NCI-H2081 (cell line): ENCODE measurements at places on chromosomes 12 and 14.

- DNase-seq: no peak
Measured at GRCh38 chr14:68359022-68359836, 433.6 kb downstream of the ZFP36L1 start.

DNA sequence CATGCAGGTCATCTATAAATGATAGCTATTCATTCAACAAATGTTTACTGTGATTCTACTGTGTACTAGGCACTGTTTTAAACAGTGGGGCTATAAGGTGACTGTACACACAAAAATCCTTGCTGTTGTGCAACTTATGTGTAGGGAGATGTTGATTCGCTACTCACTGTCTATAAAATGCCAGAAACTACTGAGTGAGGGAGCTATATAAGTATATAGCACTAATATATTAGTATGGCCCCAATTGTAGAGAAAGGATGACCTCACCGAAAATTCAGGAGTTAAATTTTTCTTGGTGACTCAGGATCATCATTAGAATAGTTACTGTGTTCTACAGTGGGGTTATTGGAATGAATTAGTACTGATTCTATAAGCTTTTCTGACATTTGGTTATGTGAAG, 117.4 kb downstream of the TGFB3 start:
- no peak for DNase-seq

DNA sequence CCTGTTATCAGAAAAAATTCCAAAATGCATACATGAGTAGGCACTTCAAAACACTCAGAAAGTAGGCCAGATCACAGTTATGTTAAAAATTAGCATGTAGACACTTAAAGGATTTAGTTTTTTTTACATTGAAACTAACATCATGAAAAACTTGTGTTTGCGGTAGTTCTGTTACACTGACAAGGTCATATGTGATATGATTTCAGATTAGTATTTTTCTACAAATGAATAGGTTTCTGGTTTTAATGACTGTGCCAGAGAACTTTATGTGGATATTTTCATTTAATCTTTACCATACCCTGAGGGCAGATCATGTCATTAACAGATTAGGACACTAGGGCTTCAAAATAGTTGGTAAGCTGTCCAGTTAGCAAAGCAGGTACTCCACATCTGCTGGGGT, 20.7 kb downstream of the YARS2 start:
- no peak for DNase-seq

- no peak for DNase-seq
Measured at GRCh38 chr14:51871846-51872245, 11.4 kb downstream of the GNG2 start.

DNA sequence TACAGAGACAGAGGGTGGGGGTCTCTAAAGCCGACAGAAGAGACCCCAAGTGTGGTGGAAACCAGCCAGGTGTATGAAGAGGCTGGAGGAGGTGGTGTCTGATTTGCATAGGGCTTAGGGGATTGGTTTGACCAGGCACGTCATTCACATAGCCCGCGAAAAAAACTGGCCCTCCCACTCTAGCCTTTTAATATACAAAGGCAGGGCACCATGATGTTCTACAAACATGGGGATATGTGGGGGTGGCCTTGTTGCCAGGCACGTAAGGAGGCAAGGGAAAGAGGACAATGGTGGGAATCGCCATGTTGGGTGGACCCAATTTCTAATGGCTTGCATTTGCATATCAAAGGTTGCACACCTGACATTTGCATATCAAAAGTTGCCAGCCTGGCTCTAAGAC, 13.2 kb downstream of the LALBA start:
- no peak for DNase-seq

GRCh38 chr12:113262710-113263109, 41.4 kb downstream of the TPCN1 start:
- no peak for DNase-seq

- peak; percentile 22 for DNase-seq
Measured at GRCh38 chr12:104886418-104887401, 71.4 kb downstream of the SLC41A2 start.

DNA sequence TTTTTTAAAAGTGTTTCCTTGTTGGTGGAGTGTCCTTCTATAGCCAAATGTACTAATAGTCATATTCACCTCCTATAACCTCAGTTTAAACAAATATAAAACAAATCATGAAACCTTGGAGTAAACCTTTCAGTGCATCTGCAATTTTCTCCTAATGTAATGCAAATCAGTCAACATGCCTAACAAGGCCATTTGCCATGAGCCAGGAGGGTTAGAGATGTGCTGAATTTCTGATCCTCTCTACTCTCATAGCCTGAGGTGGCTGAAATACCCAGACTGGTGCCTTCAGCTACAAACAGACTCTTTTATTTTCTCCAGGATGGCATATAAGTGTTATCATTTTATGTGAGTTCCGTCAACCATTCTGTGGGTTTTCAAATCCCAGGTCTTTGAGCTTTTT, 908.1 kb downstream of the GALC start:
- no peak for DNase-seq

DNA sequence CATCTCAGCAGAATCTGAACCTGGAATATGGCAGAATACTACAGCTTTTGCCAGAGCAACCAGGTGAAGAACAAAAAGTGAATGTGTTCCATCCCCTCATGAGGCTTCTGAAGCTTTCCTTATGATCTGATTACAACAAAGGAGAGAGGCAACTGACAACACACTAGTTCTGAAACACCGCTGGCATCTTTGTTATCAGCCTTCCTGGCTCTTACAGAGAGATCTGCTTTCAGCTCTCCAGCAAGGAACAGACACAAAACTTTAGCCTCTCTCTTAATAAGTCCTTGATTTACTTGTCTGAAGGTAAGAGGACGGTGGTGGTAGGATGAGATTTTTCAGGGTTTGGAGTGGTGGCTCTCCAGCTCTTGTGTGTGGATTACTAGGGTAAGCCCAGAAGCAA, 227.0 kb downstream of the PPM1H start:
- DNase-seq: no peak

DNA sequence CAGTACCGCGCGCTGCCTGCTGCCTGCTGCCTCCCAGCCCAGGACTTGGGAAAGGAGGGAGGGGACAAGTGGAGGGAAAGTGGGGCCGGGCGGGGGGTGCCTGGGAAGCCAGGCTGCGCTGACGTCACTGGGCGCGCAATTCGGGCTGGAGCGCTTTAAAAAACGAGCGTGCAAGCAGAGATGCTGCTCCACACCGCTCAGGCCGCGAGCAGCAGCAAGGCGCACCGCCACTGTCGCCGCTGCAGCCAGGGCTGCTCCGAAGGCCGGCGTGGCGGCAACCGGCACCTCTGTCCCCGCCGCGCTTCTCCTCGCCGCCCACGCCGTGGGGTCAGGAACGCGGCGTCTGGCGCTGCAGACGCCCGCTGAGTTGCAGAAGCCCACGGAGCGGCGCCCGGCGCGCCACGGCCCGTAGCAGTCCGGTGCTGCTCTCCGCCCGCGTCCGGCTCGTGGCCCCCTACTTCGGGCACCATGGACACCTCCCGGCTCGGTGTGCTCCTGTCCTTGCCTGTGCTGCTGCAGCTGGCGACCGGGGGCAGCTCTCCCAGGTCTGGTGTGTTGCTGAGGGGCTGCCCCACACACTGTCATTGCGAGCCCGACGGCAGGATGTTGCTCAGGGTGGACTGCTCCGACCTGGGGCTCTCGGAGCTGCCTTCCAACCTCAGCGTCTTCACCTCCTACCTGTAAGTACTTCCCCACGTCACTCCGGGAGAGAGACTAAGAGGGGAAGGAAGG, at the start of gene LGR5:
LGR5 (plus strand) TSS at position 186 of the 732 bp plus-strand sequence; CDS start at position 469, 283 bp downstream.
- peak; percentile 91 for DNase-seq

DNA sequence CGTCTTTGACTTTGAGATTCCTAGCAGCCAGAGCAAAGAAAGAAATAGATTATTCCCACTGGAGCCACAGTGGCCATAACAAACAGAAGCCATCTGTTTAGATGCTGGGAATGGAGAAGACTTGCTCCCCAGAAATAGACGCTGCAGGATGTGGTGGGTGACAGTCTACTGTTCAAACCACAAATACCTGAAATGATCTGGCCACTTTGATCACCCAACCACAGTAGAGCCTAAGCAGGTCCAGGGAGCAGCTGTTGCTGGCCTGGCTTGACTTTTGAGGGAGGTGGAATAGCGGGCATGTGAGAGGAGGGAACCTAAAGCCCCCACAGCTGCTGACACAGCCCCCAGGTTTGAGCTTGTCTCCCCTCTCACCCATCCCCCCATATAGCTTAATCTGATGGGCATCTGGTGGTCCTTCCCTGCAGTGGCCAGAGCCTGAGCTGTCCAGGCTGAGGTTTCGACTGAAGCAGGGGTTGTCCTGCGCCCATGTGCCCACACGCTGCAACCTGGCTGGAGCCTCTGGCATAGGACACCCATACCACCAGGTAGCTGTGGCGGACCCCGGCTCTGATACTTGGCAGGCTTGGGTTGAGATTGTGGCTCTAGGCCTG, 38.7 kb downstream of the SH2B3 start:
- no peak for DNase-seq

GRCh38 chr14:69043596-69044260, 64.6 kb upstream of the ACTN1 start:
- DNase-seq: no peak
